ENCODE measurements at places on chromosomes 6 and 20.

DNA sequence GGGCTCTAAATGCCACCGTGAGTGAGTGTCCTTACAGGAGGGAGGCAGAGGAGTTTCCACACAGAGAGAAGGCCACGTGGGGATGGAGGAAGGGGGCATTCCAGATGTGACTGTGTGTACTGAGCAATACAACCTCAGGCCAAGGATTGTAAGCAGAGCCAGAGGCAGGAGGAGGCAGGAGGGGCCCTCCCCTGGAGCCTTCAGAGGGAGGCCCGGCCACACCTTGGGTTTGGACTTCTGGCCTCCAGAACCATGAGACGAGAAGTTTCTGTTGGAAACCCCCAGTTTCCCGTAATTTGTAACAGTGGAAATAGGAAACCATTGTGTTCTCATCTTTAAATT lies 9.3 kb upstream of the KIF25 start:
- DNase-seq: no peak

- no peak for DNase-seq
Measured at GRCh38 chr20:64058536-64058935, 4.5 kb upstream of the TCEA2 start.

DNA sequence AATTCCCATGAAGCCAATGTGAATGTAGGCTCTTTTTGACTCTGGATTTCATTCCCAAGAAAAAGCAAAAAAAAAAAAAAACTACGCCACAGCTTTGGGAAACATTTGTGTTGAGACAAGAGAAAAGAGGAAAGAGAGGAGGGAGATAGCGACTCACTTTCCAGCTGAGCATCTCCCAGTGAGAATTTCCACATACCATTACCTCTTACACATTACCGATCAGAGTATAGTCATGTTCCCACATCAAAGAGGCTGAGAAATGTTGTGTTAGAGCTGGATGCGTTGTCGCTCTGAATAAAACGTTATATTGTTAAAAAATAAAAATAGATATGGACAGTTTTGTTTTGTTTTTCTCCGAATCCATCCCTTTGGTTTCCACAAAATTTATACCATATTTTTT lies 1019.3 kb upstream of the ADGRB3 start:
- no peak for DNase-seq

- no peak for DNase-seq
Measured at GRCh38 chr6:13491538-13491937, 4.1 kb upstream of the GFOD1 start.

DNA sequence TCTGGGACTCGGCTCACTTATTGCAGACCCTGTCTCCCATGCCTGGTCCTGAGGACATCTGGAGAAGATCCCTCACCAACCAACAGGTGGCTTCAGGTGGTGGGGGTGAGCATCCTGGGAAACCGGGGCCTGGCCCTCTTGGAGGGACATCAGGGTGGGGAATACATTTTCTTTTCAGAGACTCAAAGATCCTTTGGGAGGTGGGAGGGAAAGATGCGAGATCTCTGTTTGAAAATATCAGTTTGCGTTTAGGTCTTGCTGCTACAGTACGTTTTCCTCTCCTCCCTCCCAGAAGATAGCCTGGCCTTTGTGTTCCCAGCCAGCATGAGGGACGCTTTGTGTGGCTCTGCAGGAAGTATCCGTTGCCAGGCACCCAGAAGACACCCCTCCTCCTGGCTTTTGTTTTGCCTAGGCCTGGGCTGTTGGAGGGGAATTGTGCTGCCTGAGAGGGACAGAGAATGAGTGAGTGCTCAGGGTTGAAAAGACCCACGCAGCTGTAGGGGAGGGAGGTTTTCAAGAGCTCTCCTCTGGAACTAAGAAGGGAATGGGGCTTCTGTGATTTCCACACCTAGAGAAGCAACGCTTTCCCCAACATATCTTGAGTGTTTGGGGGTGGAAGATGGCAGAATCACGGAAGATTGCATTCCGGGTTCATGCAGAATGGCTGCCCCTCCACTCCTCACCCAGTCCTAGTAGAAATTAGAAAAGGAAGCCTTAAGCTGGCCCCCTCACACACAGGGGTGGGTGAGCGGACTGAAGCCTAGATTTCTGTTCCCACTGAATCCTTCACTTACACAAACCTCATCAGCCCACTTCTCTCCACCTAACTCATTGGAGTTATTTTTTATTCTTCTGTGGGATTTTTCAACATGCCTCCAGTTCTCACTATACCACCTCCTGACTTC lies 22.0 kb upstream of the SLC2A12 start:
- DNase-seq: no peak

- DNase-seq: no peak
Measured at GRCh38 chr20:28562510-28562898, 2695.0 kb upstream of the DEFB115 start.

DNA sequence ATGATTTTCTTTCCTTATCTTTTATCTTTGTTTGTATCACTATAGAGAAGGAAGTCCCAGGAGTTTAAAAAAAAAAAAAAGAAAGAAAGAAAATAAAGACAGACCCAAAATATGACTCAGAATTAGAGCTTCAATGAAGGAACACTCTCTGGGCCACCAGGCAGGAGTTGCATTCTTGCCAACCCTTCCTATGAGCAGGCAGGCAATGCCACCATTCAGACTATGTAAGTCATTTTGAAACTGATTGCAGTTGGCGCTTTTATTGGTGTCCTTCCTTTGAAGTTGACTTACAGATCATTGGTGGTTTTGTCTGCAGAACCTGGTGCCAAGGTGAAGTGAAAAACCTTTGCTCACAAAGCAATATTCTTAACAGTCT lies 50.3 kb downstream of the MYB start:
- no peak for DNase-seq

DNA sequence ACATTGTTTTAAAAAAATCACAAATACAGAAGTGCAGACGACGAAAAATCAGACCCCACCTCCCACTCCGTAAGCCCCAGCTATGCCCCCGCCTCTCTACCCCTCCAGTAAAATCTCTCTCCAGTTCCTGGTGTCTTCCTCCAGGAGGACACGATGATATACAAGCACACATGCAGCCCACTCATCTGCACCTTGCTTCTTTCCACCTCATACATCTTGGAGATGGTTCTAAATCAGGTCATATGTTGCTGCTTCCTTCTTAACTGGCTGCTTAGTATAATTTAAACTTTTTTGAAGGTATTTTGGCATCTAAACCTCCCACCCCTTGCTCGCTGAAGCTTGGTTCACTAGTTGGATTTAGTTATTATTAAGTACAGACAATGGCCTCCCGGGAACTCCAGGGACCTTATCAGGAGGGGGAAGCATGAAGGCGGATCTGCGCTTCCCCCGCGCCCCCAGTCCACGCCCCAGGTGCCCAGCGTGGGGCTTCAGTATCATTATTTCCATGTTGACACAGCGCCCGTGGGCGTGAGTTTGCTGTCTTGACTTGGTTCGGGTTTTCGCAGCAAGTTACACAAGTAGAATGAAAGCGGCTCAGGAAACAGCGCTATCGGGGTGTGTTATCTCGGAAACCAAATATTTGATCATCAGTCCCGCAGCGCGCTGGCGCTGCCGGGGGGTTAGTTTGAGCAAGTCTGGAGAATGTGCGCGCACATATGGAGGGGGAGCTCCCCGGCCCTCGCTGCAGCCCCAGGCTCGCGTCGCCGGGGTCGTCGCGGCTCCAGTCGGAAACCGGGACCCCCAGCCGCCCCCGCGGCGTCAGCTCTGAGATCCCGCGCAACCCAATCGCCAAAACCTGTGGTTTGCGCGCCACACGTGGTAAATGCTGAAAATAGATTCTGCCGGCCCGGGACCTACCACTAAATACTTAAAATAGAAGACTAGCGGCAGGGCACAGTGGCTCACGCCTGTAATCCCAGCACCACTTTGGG lies 2.3 kb downstream of the BMP7 start:
- no peak for DNase-seq

GRCh38 chr6:134331256-134331655 lies 13.3 kb upstream of the SGK1 start:
- DNase-seq: no peak

GRCh38 chr6:48194596-48195295 lies 83.7 kb upstream of the PTCHD4 start:
- DNase-seq: no peak
